ENCODE measurements at places on chromosomes 5 and 9.

GRCh38 chr9:97548819-97549540 is 47.5 kb downstream of the TMOD1 start:
- peak; percentile 78 for DNase-seq

DNA sequence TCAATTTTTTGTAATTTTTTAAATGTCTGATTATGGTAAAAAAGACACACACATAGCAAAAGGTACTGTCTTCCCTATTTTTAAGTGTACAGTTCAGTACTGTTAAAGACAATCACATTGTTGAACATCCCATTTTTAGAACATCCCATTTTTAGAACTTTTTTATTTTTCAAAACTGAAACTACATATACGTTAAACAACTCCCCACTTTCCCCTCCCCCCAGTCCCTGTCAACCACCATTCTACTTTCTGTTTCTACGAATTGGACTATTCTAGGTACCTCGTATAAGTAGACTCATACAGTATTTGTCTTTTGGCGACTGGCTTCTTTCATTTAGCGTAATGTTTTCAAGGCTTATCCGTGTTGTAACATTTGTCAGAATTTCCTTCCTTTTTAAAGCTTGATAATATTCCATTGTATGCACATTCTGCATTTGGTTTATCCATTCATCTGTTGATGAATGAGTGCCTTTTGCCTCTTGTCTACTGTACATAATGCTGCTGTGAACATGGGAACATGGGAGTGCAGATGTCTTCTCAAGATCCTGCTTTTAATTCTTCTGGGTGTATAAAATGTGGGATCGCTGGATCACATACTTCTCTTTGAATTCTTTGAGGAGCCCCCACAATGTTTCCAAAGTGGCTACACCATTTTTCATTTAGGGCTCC is 154.0 kb downstream of the PIK3R1 start:
- DNase-seq: no peak

GRCh38 chr9:2216591-2216990 is 201.4 kb downstream of the SMARCA2 start:
- DNase-seq: peak; percentile 54

- no peak for DNase-seq
Observed at GRCh38 chr9:123814496-123814895, 115.4 kb downstream of the DENND1A start.

DNA sequence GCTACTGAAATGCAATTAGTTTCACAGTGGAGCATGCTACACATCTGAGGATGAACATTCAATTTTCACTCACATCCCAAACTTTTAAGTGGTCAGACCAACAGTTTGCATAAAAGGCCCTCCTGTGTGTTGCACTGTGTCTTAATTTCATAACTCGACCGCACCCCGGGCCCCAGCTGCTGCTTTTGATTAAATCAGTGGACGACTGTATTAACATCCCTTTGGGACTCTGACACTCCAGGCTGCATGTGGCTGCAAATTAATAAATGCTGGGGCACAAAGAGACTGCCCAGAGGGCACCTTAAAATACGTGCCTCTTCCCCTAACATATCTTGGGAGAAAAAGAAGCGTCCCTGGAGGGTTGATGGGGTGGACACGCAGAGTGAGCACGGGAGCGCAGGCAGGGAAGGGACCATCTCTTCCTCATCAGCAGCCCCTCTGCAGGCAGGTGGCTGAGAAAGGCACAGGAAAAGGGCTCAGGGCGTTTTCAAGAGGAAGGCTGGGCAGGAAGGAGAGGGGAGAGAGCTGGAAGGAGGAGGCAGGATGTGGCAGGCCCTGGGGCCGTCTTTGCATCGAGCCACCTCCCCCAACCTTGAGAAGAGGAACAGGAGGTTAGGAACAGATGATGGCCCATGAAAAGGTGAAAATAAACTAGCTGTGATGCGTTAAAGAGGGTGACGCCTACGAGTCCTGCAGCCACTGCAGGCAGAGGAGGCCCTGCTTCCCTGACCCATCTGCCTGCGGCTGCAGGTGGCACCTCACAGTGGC is 18.6 kb downstream of the MED10 start:
- DNase-seq: no peak

- DNase-seq: no peak
Observed at GRCh38 chr5:173968154-173968797, 20.7 kb upstream of the C5orf47 start.

DNA sequence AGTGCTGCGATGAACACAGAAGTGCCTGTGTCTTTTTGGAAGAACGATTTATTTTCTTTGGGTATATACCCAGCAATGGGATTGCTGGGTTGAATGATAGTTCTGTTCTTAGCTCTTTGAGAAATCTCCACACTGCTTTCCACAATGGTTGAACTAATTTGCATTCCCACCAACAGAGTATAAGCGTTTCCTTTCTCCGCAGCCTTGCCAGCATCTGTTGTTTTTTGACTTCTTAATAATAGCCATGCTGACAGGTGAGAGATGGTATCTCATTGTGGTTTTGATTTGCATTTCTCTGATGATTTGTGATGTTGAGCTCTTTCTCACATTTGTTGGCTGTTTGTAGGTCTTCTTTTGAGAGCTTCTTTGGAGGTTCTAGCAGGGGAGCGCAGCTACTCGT is 134.6 kb downstream of the TENT4A start:
- no peak for DNase-seq

GRCh38 chr9:132020820-132021510 is 58.7 kb downstream of the MED27 start:
- DNase-seq: no peak

DNA sequence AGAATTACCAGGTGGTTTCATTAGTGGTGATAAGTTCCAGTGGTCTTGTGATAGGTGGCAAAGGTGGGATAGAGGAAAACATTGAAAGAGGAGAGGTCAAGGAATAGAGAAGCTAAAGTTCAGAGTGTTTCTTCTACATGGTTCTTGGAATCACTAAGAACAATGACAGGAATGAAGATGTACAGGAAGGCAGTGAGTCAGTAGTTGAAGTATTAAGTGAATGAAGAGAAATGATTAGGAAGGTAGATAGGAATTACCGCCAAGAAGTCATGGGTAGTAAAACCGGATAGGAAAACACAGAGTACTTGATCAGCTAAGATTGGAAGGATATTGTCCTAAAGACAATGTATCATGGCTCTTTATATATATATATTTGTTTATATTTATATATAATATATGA is 37.9 kb upstream of the RASA1 start:
- peak; percentile 6 for DNase-seq

- no peak for DNase-seq
Observed at GRCh38 chr5:76278261-76278789, 124.8 kb upstream of the IQGAP2 start.

GRCh38 chr5:73856997-73857396 is 231.0 kb downstream of the ARHGEF28 start:
- DNase-seq: no peak

GRCh38 chr5:173581408-173582215 is 34.8 kb downstream of the BOD1 start:
- DNase-seq: no peak

DNA sequence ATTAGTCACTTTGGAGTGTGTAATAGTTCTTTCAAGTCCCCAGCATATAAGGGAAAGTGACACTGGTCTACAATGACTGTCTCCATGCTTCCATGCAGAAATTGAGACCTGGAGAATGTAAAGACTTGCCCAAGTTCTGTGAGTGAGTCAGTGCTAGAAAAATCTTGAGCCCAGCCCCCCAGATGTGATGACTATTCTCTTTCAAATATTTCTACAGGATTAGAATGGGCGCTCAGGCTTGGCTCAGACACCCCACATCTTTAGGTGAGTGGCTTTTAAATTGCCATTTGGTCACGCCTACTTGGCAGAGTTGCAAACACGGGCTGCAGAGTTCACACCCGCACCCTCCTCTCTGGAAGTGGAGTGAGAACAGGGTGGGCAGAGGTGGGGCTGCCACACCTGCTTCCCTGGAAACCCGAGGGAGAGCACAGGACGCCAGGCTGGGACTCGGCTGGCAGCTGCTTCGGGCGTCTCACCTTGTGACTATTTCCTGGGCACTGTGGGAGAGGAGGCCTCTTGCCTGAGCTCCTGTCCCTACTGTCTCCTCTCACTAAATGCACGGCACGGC is 37.6 kb downstream of the ROPN1L start:
- peak; percentile 74 for DNase-seq

- DNase-seq: no peak
Observed at GRCh38 chr9:124180557-124180956, 77.2 kb upstream of the NEK6 start.

GRCh38 chr5:13664377-13664776 is 280.1 kb downstream of the DNAH5 start:
- peak; percentile 54 for DNase-seq

DNA sequence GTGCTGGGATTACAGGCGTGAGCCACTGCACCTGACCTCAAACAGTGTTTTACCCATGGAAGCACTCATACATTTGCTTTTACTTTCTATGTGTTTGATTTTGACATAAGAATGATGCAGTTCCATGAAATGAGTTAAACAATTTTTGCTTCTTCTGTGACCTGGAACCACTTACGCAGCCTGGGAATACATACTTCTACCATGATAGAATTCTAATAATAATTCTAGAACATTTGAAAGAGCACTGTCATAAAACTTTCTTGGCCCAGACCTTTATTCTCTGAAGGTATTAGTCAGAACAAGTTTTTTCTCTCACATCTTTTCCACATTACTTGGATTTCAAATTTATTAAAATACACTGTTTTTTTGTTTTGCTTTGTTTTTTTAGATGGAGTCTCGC is 25.3 kb upstream of the COL5A1 start:
- no peak for DNase-seq

GRCh38 chr5:35823347-35824098 is 33.2 kb upstream of the IL7R start:
- no peak for DNase-seq

DNA sequence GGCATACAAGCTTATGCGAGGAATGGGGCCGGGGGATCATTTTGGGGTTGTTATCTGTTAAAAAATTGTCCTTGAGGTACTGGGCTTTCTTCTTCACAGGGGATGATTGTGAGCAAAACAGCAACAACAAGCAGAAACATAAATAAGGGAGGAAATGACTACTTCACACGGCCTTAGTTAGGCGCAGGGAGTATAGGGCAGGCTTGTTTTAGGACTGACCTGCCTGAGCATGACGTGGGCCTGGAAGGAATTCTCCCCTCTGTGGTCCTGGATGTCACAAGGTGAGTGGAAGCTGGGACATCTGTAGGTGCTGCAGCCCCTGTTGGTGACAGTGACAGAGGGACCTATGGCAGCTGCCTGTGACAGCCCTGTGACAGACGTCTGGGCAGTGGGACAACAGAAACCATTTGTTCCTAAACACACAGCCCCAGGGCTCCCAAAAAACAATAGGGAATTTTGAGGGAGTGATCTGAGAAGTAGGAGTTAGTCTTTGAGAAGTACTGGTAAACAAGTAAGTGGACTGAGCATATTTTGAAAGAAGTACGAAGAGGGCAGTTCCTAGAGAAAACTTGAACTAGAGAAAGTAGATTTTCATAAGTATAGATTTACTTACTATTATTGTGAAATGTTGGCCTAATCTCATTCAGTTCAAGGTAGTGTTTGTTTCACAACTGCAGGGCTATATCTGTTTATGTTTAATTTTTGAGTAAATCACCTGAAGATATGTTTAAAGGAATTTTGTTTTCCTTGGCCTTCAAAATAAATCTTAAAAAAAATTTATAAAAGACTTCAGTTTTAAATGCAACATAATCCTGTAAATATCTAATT is 113.1 kb downstream of the KDM4C start:
- DNase-seq: no peak

GRCh38 chr5:141657404-141657803 is 6.2 kb upstream of the FCHSD1 start:
- DNase-seq: no peak

DNA sequence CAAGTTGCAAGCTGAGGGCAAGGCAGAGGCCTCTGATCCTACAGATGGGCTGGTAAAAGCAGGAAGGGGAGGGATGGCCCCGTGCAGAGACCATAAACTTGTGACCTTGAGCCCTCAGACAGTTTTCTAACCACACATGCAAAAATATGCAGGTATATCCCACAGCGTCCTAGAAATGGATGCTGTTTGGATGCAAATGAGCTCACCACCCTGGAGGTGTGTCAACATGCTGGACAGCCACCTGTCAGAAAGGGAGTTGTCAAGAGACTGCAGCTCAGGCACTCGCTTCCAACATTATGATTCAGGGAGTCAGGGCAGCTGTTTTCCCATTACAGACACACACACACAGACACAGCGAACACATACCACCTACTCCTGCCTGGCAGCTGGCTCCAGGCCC is 97.3 kb upstream of the PANK3 start:
- DNase-seq: no peak

- DNase-seq: peak; percentile 11
Observed at GRCh38 chr5:145718956-145719355, 116.2 kb downstream of the PRELID2 start.

GRCh38 chr5:1516615-1517601 is 6.9 kb downstream of the LPCAT1 start:
- no peak for DNase-seq

- peak; percentile 5 for DNase-seq
Observed at GRCh38 chr9:70983723-70984295, 137.6 kb downstream of the TRPM3 start.

DNA sequence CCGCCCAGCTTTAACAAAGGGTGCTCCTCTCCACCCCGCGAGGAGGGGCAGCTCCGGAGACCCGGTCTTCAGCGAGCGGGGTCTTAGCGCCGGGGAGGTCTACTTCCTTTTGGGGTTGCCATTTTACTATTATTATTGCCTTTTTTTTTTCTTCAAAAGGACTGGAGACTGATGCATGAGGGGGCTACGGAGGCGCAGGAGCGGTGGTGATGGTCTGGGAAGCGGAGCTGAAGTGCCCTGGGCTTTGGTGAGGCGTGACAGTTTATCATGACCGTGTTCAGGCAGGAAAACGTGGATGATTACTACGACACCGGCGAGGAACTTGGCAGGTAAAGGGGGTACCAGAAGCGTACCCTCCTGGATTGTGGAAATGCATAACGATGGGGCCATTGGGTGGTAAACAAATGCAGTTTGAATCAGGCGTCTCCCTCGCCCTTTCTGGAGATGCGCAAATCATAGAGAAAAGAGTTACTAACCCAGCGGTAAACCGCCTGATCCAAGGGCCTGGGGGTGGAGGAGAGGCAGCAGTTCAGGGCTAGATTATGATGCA is 1.2 kb downstream of the DAPK1 start:
- no peak for DNase-seq

- no peak for DNase-seq
Observed at GRCh38 chr5:157286761-157287211, 20.9 kb downstream of the CYFIP2 start.

GRCh38 chr5:71719063-71719964 is at the start of gene CARTPT:
TSS of gene CARTPT (plus strand) at chr5:71719275. CDS start at chr5:71719294, 19 bp downstream.
- DNase-seq: no peak
